ENCODE measurements at places on chromosomes 2 and 18.

- no peak for DNase-seq
These were observed 33.2 kb downstream of the B3GNT2 start for GRCh38 chr2:62229082-62229605.

DNA sequence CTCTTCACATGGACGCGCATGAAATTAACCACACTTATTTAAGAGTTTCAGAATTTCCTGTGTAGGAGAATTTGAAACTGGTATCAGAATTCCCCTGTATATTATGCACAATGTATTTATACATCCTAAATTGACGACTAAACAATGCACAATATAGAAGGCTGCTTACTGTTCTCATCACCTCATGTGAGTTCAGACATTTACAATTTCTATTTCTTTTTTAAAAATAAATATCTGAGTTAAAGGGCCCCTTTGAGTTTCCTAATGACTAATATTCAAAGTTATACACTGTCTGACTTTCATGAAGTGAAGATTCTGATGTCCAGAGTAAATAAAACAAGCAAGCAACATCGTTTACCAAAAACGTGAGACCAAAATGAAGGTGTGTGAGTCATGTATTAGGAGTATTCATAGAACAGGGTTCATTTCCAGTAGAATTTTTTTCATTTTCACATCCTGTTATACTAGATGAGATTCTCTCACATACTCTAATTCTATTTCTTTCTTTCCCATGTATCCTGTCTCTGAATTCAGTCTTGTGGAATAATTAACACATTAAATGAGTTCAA is 406.2 kb downstream of the NUP35 start:
- no peak for DNase-seq

DNA sequence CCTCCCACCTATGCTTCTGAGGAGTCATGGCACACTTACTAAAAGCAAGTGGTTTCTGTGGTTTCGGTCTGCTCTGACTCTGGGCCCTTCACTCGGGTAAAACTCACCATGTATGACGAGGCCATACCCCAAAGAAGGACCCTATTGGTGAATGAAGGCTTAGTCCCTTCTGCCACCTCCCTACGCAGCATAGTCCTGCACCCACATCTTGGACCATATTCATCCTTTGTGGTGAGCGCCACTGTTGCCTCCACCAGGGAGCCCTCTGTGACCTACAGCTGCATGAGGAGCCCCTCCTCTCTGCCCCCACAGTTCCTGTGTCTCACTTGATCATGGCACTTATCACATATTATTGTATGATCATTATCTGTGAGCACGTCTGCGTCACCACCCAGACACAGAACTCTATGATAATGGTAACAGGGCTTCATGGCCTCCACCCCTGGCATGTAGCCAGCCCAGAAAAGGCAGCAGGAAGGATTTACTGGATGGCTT is 113.3 kb downstream of the TFCP2L1 start:
- DNase-seq = no peak

- DNase-seq = no peak
These were observed 375.8 kb downstream of the GALNT13 start for GRCh38 chr2:154247503-154247902.

DNA sequence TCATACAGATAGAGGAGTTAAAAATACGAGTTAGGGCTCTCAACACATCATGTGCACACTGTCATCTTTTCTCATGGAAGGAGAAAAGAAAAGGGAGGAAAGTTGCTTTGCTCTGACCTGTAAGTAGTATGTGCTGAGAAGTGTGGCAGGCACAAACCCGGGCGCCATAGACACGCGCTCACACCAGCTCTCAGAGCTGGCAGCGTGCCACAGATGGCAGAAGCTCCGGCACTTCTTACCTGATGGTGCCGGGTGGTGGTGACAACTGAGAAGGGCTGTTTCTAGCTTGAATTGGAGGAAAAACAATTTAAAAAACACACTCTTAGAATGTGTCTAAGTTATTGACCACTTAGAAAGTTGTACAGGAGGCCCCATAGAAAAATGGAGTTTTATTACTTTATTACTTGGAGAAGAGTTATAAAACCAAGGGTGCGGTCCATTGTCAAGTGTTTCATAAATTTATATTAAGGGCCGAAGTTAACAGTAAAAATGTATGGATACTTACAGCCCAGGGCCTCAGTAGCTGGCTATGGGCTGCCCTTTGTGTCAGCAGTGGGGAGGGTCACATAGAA is 92.2 kb downstream of the DPP4 start:
- DNase-seq = no peak

GRCh38 chr2:174121175-174121574 is 127.2 kb downstream of the OLA1 start:
- DNase-seq = no peak

DNA sequence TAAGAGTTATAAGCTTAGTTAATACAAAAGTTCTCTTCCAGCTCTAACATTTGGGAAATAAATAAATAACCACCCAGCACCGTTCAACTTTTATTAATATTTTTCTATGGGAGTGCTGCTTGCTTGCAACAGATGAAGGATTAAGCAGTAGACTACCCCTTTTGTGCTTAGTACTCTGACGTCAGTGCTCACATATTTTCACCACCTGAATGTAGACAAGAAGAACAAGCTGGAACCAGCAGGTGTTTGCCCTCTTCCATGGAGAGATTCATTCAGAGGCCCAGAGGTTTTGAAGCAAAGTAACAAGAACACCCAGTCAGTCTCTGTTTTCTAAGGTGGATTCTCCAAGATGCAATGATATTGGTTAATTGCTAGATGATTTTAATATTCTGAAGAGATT is 307.1 kb upstream of the PIK3C3 start:
- DNase-seq = no peak

- DNase-seq = no peak
These were observed 83.3 kb upstream of the UXS1 start for GRCh38 chr2:106277426-106277825.

GRCh38 chr18:24795129-24795528 is 334.7 kb downstream of the HRH4 start:
- no peak for DNase-seq

GRCh38 chr2:28835781-28836180 is 25.1 kb downstream of the SPDYA start:
- DNase-seq = peak; percentile 3

GRCh38 chr18:11728249-11728648 is 39.2 kb downstream of the GNAL start:
- DNase-seq = peak; percentile 59

DNA sequence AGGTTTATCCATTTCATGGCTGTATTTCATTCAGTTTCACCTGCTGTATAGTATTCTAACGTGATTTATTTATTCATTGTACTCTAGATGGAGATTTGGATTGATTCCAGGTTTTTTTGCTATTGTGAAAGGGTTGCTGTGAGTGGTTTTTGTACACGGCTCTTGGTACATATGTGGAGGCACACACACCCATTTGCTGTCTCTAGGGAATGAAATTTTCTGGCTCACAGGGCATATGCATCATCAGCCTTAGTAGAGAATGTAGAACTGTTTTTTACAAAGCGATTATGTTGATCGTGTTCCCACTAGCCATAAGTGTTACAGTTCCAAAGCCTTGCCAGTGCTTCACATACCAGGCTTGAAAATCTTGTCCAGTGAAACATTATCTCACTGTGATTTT is 5.1 kb downstream of the SPTBN1 start:
- DNase-seq = peak; percentile 72

DNA sequence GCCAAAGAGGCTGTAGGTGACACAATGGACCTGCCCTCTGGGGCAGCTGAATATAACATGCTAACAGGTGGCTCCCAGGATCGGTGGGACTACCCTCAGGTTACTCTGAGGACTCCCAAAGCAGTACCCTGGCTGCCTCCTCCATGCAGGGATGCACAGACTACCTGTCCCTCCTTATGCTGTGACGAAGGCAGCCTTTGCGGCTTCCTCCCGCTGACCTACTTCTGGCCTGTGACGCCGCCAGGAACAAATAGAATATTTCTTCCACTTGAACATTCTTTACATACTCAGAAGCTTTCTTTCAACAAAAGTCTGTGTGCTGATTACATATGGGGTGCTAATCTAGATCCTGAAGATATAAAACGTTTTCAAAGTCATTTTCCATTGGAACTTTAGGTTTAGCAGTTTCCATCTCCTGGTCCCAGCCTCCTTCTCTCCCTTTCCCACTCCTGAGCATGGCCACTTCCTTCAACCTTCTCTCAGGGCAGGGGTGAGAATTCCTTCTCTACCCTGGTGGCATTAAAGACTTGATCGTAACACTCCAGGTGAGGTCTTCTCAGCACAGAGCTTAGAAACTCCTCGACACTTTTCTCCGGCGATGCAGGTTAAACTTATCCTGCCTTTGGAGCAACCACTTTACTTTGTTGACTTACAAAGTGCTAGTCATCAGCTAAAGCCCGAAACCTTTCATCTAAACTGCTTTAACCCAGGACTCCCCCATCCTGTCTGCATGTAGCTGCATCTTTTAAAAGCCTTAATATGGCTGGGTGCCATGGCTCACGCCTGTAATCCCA is 58.9 kb upstream of the STK17B start:
- DNase-seq = no peak

- peak; percentile 38 for DNase-seq
These were observed 1.1 kb upstream of the PGAP1 start for GRCh38 chr2:196927376-196928225.

GRCh38 chr2:239751679-239752355 is 273.3 kb downstream of the NDUFA10 start:
- no peak for DNase-seq

- DNase-seq = no peak
These were observed 54.5 kb downstream of the RASGRP3 start for GRCh38 chr2:33530690-33531548.

GRCh38 chr2:103459283-103459682 is 697.5 kb downstream of the TMEM182 start:
- DNase-seq = no peak

DNA sequence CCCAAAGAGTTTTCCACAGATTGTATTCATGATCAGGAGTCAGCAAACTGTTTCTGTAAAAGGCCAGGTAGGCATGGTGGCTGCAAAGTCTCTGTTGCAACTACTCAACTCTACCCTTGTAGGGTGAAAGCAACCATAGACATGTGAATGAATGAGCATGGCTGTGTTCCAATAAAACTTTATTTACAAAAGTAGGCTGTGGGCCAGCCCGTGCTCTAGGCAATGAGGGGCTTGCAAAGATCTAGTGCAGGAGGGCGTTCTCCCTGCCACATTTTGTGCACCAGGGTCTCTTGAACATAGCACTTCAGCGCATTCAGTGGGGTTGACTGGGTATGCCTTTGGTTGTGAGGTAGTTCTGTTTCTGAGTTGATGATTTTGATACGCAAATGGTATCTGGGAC is 85.8 kb downstream of the ST6GAL2 start:
- DNase-seq = no peak

DNA sequence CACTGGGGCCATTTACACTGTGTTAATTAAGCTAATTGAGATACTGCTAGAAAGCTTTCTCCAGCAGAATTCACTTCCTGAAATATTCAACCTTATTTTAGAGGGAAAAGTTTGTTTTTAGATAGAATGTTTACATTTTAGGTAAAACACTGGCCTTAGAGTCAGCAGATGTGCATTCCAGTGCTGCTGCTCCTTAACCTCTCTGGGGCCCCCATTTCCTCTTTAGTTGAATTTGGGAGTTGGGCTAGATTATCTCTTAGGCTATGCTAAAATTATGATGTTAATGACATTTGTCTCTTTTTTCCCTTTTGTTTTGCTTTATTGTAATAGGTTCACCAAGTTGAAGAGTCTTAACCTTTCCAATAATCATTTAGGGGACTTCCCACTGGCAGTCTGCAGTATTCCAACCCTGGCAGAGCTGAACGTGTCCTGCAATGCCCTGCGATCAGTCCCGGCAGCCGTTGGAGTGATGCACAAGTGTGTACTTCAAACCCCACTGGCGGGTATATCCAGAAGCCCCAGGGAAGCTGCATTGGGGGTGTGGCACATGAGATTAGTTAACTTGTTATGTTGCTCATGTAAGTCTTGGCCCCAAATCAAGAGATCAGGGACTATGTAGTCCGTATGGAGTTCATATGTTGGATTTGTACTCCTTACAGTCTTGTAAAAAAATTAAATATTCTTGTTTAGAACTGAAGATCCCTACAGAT is 179.5 kb downstream of the PHLPP1 start:
- no peak for DNase-seq

- no peak for DNase-seq
These were observed 81.8 kb upstream of the RBMS1 start for GRCh38 chr2:160575368-160575767.

- no peak for DNase-seq
These were observed 39.0 kb downstream of the SLC66A2 start for GRCh38 chr18:79912409-79912991.

DNA sequence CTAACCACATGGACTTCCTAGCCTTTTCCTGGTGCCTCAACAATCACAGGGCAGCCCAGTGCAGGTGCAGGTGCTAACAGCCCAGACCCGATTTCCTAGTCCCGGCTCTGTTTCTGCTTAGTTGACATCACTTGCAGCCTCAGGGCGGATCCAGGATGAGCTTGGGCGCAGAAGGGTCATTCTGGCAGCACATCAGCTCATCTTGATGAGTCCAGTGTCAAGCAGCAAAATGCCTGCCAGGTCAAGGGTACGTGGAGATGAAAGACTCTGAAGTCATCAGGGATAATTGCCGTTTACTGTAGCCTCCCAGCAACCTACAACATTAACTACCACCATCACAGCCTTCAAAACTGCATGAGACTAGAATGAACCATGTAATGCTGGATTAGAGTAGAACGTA is 39.4 kb upstream of the EFHD1 start:
- DNase-seq = no peak

DNA sequence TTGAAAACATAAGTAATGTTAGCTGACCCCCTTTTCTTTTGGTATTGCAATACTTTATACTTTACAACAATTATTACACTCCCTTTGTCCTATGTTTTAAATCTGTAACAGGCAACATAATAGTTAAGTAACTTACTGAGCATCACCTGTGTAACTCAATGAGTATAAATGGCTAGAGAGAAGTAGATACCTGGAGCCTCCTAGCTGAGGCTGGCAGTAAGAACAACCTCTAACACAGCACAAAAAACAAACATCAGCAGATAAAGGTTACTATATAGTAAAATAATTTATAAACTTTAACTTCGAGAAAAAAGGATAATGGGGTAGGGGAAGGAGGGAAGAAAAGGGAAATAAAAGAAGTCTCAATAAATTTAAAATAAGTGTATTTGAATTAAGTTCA is 73.1 kb upstream of the ST8SIA5 start:
- DNase-seq = no peak

GRCh38 chr18:47724186-47724975 is 206.1 kb downstream of the SMAD2 start:
- DNase-seq = no peak

DNA sequence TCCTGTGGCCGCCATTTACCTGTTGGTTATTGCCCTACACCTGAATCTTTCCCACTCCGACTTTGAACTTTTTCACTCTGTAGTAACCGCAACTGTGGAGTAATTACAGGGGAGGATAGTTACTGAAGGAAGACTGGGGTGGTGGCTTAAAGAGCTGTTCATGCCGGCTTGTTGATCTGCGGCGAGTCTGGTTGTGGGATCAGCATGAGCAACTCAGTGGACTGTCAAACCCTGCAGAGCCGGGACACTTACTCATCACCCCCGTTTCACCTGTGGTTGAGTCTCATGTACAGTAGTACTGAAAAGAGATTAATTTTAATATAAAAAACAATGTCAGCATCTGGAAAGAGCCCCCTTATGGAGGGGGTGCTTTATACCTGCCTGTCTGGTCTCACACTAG is 2.1 kb downstream of the ASB1 start:
- no peak for DNase-seq

- no peak for DNase-seq
These were observed 14.9 kb upstream of the E2F6 start for GRCh38 chr2:11480859-11481258.

- no peak for DNase-seq
These were observed 88.0 kb downstream of the TCF7L1 start for GRCh38 chr2:85221067-85221691.

GRCh38 chr2:25819597-25820039 is 58.7 kb downstream of the ASXL2 start:
- DNase-seq = no peak

Data from MCF 10A (cell line).